ENCODE measurements at places on chromosomes 4 and X.

GRCh38 chr4:126955292-126956183 lies 677.2 kb upstream of the INTU start:
- DNase-seq = no peak

GRCh38 chr4:141636771-141637460 lies 533 bp downstream of the IL15 start:
- DNase-seq = no peak

GRCh38 chr4:163590103-163590502 lies 95.6 kb downstream of the TMA16 start:
- no peak for DNase-seq

GRCh38 chr4:146975036-146975435 lies 29.4 kb upstream of the TTC29 start:
- DNase-seq = no peak

DNA sequence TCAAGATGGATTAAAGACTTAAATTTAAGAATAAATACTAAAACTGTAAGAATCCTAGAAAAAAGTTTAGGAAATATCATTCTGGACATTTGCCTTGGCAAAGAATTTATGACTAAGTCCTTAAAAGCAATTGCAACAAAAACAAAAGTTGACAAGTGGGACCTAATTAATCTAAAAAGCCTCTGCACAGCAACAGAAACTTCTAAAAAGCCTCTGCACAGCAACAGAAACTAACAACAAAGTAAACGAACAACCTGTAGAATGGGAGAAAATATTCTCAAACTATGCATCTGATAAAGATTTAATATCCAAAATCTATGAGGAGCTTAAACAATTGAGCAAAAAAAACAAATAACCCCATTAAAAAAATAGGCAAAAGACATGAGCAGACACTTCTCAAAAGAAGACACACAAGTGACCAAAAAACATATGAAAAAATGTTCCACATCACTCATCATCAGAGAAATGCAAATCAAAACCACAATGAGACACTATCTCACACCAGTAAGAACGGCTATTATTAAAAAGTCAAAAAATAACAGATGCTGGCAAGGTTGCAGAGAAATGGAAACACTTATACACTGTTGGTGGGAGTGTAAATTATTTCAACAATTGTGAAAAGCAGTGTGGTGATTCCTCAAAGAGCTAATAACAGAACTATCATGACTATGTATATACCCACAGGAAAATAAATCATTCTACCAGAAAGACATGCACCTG lies 5.5 kb upstream of the OPRPN start:
- DNase-seq = no peak

DNA sequence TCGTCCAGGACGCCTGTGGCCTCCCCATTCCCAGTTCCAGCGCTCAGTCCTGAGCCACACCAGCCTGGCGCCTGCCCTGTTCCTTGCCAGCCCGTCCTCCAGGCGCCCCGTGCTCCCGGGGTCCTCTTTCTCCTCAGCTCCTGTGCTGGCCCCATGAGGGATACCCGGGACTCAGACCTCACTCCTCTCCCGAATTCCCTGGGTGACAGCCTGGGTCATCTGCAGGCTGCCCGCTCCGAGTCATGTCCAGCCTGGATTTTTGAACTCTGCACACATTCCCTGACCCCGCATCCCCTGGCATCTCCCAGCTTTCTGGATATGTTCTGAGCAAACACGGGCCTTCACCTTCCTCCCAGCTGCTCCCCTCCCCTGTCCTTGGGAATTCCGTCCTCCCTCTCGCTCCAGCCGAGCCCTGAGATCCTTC lies 14.9 kb upstream of the ADD1 start:
- DNase-seq = no peak

GRCh38 chr4:23945451-23946017 lies 55.7 kb upstream of the PPARGC1A start:
- peak; percentile 37 for DNase-seq

GRCh38 chrX:51047950-51048349 lies 137.4 kb downstream of the BMP15 start:
- DNase-seq = no peak

GRCh38 chr4:2045518-2045951 lies 13.6 kb upstream of the NAT8L start:
- DNase-seq = no peak

DNA sequence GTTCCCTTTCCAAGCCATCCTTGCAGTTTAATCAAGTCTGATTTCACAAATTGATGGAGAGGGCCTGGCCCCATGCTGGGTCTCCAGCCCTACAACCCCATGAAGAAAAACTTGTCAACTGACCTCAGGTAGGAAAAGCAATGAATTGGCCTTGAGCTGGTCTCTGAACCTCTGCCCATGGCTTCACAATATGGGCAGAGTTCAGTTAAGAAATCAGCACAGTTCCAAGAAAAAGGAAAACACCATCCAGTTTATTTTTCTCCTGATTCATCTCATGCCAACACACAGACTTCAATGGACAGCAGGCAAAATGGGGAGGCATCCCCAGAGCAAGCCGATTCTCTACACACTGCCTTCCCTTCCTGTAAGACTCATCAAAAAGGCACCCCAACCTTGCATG lies 3.3 kb downstream of the RIPPLY1 start:
- no peak for DNase-seq

- peak; percentile 94 for DNase-seq
Observed at GRCh38 chr4:148007314-148007760, 275.4 kb downstream of the ARHGAP10 start.

DNA sequence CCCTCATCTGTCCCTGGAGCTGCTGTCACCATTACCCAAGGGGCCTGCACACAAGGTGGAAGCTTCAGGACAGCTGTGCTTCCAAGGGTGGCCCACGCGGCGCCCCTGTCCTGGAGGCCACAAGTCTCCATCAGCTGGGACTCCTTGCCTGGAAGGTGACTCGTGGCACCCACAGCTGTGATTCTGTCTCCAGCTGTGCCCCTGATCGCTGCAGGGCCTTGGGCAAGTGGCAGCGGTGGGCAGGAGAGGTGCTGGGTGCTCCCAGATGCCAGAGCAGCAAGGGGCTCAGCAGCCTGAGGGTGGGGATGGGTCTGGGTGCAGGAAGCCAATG lies 9.0 kb upstream of the DUSP9 start:
- DNase-seq = no peak

- no peak for DNase-seq
Observed at GRCh38 chr4:97216046-97216445, 927.2 kb downstream of the STPG2 start.

GRCh38 chrX:150502979-150503897 lies 65.2 kb upstream of the MTM1 start:
- DNase-seq = no peak

DNA sequence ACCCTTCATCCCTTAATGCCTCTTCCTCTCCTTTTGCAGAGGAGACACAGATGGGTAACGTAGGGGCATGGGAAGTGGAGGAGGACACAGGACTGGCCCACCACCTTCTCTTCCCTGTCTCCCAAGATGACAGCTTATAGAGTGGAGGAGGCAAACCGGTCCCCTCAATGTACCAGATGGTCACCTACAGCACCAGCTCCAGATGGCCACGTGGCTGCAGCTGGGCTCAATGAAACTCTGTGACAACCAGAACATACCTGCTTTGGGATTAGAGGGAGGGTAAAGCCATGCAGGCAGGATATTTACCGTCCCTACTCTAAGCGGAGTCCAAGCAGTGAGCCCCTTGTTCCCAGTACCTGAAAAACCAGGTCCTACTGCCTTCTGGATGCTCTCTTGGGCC lies 7.5 kb upstream of the KLHL15 start:
- no peak for DNase-seq

DNA sequence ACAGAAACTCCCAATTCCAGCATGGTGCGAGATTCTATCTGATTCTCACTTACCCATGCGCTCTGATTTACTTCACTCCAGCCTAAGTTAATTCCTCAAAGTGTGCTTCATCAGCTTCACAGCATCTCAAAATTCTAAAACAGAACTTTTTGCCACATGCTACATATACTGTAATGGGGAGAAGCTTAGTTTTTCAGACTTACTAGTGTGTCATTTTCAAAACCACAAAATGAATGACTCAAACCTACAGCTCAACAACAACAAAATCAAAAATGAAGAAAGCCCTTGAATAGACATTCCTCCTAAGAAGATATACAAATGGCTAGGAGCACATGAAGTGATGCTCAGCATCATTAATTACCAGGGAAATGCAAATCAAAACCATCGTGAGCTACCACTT lies 14.9 kb downstream of the IRF2 start:
- DNase-seq = no peak

GRCh38 chrX:107894038-107894437 lies 68.4 kb downstream of the MID2 start:
- peak; percentile 11 for DNase-seq

DNA sequence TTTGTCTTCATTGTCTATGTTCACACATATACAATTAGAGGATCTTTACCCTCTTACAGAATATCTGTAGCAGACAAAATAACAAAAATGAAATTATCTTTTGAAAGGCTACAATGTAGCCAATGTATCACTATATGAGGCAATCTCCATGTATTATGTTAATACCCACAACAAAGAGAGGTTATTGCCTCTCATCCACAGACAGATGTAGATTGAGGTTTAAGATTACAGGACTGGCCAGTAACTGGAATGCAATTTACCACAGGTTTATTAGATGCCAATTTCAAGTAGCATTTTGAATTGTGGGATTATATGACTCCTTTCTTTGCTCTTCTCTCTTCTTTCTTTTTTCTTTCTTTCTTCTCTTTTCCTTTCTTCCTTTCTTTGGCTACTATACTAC lies 242.6 kb downstream of the ANKRD50 start:
- DNase-seq = no peak

- DNase-seq = no peak
Observed at GRCh38 chr4:80253510-80253909, 13.0 kb upstream of the FGF5 start.

DNA sequence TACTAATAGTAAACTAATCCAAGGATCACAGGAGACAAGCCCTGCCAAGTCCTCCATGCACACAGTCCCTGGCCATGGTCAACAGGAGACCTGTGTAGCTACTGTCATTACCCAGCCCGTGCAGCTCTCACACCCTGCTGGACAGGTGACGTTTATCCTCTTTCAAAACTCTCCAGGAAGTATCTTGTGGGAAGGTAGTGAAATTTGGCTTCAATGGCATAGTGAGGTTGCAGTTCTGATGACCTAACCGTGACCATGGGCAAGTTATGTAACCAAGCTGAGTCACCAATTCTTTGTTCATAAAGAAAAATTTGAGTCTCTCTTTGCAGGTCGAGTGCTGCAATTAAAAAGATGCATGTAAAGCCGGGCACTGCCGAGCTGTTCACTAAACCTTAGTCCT lies 11.3 kb upstream of the SLC2A9 start:
- no peak for DNase-seq

All from HFF-Myc (cell line).